ENCODE measurements at places on chromosomes 13 and 19.
A peak's percentile ranks its signal among the peaks of the same experiment; 100 is the strongest.

DNA sequence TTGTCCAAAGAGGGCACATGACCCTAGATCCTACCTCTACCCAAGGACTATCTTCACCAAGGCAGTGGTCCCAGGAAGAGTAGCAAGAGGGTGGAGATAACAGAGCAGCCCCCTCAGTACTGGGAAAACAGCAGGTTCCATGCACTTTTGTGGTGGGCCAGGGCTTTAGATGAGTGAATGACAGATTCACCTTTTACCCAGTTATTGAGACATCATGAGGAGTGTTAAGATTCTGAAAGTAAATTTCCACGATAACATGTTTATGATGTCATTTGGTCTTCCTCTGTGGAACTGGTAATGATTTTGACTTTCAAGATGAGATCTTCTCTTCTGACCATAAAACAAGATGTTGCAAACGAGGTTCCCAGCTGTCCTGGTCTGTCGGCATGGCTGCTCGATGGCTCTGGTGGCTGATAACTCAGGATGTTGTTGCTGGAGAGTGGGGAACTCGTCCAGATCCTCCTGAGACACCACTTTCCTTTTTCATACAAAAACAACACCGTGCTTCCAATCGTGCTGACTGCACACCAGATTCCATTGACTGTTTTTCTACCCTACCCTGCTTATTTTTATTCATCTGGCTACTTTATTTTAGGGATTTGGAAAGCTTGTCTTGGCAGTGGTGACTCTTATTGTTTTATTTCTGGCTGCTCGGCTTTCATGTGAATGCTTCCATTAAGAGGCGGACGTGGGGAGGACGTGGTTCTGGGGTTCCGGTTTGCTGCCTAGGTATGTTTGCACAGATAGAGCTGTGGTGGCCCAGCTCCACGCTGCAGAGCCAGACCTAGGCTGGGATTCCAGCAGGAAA lies 88.5 kb downstream of the LRCH1 start:
- DNase-seq: peak; percentile 40

DNA sequence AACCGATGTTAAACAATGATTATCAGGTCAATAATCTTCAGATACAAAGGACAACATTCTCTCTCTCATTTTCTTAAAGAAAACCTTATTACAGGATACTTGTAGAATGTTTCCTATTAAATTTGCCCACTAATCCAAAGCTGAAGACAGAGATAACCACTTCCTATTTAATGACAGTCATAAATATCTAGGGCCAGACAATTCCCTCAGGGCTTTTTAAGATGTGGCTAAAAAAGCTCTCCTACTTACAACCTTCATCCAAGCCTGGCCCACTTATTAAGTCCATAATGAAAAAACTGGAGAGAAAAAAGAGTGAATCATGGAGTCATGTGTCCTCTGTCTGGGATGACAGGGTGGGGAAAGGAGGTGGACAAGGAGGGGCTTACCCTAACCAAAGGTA lies 235.9 kb downstream of the KLF12 start:
- no peak for DNase-seq

- no peak for DNase-seq
Measured at GRCh38 chr19:51607077-51607476, 23.1 kb downstream of the SIGLEC5 start.

GRCh38 chr19:48346191-48346590 lies 17.5 kb downstream of the TMEM143 start:
- DNase-seq: no peak

DNA sequence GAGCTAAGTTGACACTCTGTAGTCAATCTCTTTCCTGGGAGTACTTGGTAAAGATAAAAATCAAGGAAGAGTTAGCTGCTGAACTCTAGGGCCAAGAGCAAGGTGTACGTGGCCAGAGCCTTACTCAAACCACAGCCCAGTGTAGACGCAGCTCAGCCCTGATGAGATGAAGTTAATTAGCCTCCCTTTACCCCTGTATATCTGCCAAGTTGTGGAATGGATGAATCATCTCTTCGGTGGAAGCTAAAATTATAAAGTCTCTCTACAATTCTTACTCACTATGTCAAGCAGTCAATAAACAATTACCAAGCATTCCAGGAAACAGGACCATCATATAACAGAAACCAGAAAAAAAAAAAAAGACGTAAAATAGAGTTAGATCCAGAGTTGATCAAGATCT lies 146.9 kb upstream of the UFM1 start:
- DNase-seq: no peak

- peak; percentile 79 for DNase-seq
Measured at GRCh38 chr19:13026462-13027370, 31.4 kb downstream of the NFIX start.

GRCh38 chr13:99982036-99982730 lies 599 bp downstream of the ZIC2 start:
- DNase-seq: no peak

DNA sequence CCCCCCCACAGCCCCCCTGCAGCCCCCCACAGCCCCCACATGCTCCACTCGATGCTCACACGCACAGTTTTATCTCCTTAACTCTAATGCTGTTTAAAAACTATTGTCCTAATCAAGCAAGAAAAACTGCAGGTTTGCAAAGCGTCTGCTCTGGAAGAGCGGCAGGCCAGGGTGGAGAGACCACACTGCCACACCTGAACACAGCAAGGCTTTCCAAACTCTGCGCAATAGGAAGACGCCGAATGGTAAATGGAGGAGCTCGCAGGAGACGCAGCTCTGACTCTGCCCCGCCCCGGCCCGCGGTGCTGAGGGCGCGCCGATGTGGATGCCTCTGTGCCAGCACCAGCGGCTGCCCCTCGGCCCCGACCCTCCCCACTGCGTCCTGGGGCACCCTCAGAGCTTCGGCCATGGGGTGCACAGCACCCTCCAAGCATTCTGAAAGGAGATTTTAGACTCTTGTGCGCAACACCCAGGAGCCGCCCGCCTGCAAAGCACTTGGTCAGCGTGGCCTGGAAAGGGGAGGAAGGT lies 32.4 kb downstream of the RASA3 start:
- peak; percentile 59 for DNase-seq

- DNase-seq: no peak
Measured at GRCh38 chr13:86383561-86383960, 584.3 kb upstream of the SLITRK6 start.

DNA sequence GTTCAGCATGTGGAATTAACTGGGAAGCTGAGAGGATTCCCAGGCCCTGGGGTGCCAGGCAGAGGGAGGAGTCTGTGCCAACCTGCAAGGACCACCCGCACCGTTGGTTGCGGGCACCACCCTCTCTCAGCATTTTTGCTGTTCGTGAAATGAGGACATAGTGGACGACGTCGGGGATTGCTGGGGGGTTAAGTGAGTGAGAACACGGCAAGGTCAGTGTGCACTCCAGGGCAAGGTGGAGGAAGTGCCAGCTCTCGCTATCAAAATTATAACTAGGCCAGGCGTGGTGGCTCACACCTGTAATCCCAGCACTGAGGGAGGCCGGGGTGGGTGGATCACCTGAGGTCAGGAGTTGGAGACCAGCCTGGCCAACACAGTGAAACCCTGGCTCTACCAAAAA lies 2.2 kb downstream of the FXYD3 start:
- DNase-seq: no peak

DNA sequence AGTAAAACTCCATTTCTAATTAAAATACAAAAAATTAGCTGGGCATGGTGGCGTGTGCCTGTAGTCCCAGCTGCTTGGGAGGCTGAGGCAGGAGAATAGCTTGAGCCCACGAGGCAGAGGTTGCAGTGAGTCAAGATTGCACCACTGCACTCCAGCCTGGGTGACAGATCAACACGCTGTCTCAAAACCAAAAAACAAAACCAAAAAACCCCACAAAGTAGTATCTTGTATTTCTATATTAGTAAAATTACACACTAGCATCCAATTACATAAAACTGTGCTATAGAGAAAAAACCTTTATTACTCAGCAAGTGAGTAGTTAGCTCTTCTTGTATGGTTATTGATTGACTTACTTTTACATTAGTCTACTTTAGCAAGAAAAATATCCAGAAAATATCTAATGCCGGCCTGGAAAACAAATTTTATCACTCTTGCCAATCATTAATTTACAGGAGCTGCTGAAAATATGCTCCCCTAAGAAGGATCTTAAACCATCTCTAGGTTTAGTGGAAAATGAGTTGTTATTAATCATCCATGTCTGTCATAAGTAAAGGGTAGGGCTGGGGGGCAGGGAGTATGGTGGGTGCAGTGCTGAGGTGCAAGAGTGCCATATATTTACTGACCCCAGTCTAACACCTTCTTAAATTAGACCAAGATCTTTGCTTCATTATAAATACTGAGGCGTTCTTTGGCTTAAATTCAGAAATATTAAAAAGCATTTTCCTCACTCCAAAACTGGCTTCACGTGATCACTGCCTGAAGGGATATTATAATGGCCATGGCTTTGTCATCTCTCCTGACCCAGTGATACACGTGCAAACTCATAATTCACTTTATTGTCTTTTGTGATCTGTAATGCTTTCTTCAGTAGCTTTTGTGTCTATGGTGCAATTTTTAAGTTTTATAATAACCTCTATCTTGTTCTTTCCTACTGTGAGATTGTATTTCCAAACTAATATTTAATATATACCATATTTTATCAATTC lies 44.1 kb downstream of the UBL3 start:
- DNase-seq: no peak

GRCh38 chr13:96984051-96984508 lies 10.2 kb downstream of the OXGR1 start:
- no peak for DNase-seq

DNA sequence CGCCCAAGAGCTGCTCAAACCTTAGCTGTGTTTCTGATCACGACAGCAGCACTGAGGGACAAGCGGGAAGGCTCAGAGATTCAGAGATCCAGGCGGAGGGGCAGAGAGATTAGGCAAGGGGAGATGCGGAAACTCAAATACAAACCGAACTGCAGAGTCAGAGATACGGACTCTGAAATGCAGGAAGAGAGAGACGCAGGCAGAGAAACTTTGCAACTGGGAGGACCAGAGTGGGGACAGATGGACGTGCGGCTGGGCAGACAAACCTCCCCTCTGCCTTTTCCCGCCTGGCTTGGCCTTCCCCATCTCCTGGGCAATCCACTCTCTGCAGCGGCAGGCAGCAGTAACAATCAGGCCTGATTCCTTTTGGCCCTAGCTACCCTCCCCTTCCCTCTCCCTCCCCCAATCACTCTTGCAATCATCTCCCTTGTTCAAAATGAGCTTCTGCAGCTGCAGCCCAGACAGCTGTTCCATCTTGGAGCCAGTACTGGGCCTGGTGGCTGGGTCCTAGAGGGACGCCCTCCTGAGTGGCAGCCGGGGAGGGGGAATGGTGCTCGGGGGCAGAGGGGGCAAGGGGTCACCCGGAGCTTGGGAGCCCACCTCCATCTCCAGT lies 29.7 kb downstream of the OLFM2 start:
- DNase-seq: peak; percentile 10

DNA sequence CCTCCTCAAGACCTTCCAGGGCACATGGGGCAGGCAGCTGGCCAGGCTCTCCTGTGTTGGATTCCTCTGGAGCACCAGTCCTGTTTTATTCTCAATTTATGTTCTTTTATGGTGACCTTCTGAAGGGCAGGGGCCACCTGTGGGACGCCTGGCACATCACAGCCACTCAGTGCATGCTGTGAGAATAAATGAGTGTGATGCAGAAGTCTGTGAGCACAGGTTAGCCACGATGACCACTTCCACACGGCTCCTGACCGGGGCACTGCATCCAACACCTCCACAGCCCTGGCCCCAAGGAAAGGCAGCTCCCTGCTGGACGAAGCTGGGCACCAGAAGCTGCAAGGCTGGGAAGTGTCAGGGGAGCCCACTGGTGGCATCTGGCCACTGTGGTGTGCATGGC lies 122.8 kb downstream of the CRYL1 start:
- DNase-seq: no peak

DNA sequence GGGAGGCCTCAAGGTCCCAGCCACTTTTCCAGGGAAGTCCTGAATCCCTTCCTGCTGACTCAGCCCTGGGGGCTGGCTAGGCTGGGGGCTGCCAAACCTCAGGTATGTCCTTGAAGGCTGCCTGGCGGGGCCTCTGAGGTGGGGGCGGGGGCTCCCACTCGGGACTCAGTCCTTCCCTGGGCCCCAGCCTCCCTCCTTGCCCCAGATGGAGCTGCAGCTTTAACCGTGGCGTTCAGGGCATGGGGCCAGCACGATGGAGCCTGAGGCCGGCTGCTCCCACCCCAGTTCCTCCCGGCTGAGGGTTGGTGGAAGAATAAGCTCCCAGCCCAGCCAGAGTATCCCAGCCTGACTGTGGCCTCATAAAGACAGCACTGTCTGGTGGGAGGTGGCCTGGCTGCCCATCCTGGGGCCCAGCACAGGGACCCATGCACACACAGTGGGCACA lies 12.4 kb downstream of the CILP2 start:
- DNase-seq: peak; percentile 92

DNA sequence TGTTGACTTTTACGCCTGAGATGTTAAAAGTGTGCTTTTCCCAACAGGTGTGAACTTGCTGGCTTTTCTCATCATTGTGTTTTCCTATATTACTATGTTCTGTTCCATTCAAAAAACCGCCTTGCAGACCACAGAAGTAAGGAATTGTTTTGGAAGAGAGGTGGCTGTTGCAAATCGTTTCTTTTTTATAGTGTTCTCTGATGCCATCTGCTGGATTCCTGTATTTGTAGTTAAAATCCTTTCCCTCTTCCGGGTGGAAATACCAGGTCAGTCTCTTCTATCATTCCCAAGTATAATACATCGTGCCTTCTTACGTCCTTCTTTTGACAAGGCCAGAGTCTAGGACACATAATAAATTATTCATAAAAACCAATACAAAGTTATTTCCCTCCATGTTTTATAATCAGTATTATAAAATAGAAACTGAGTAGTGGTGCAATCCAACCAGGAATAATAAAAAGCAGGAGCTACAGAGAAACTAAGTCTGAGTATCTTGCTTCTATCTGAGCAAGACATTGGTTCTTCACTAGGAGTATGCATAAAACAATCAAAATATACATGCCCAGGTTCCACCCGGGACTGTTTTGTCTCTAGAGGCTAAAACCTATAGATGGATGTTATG lies 57.9 kb downstream of the RXFP2 start:
- DNase-seq: peak; percentile 58

GRCh38 chr13:35857769-35858168 lies 273.4 kb downstream of the DCLK1 start:
- no peak for DNase-seq

- no peak for DNase-seq
Measured at GRCh38 chr19:23949611-23950010, 34.9 kb downstream of the ZNF726 start.

DNA sequence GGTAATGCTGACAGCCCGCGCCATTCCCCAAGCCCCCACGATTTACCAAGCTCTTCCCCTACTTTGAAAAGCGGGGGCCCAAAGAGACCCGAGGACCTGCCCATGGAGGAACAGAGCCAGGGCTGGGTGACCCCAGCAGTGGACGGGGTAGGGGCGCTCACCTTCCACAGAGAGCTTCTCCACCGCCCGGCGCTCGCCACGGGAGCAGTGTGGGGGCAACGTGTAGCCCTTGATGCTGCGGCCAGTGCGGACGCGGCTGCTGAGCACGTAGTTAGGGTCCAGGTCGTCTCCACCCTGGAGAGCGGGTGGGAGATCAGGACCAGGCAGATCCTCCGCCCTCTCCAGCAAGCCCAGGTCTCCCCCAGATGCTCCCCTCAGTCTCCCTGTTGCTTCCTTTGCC lies 7.4 kb downstream of the CKM start:
- DNase-seq: no peak

GRCh38 chr13:114147803-114148520 lies 15.5 kb upstream of the RASA3 start:
- DNase-seq: no peak
